ENCODE measurements at places on chromosomes 7 and 10. TPM values are rescaled to one million over a fixed set of nuclear protein-coding genes. Genes with fewer than 3 reads are reported as not detected.

Gene PON1
- not detected for total RNA-seq

DNA sequence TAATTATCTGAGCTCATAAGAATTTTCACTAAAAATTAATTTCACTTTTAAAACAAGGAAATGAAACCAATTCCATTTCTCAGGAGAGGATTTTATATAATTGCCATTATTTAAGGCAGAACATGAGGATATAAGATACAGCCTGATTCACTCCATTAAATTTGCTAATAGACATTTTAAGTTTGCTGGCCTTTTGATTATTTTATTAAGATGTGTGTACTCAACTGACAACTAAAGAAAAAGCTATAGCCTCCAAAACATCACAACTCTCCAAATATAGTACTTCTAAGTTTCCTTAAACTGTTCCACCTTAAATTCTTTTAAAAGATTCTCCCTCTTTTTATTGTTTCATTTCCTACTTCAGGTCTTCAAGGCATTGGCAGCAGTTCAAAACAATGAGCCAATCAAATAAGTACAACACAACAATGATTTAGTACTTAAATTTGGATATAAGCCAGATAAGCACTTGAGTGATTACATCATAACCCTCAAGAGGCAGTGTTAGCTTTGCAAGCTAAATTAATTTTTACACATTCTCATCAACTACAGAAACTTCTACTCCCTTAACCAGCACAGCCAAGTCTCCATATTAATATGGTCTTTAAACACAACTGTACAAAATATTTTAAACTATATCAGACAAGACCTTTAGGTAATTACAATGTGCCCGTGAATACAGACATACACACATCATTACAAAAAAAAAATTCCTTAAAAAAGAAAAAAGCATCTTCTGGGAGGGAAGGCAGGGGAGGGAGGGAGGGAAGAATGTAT, 121.8 kb downstream of the KMT2C start:
- no peak for DNase-seq

DNA sequence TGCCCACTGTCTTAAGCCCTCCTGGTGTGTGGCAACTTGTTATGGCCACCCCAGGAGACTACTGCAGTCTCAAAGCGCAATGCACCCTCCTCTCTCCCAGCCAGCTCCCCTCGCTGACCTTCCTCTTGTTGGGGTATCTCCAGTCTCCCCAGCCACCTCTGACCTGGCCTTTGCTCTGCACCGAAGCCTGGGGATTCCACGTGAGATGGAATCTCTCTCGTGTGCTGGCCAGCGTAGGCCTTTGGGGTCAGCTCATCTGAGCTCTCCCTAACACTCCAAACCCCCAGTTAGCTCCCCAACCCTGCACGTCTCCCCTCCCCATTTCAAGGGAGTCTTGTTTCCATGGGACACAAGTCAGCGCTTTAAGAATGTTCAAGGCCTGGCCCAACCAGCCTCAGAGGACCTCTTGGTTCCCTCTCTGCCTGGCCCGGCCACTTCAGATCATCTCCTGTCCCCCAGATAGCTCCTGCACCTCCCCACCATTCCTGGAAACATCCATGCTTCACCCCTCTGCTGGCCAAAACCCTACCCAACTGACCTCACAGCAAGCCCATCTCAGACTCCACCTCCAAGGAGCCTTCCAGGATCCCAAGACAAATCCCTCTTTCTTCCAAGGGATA, 11.2 kb downstream of the ITPRIP start:
- no peak for DNase-seq

GRCh38 chr10:119493155-119493554, 49.4 kb downstream of the RGS10 start:
- DNase-seq, result no peak

- DNase-seq, result no peak
Measured at GRCh38 chr10:98963608-98964007, 272.0 kb downstream of the HPSE2 start.

- DNase-seq, result no peak
Measured at GRCh38 chr10:73950155-73950948, 39.4 kb downstream of the PLAU start.

DNA sequence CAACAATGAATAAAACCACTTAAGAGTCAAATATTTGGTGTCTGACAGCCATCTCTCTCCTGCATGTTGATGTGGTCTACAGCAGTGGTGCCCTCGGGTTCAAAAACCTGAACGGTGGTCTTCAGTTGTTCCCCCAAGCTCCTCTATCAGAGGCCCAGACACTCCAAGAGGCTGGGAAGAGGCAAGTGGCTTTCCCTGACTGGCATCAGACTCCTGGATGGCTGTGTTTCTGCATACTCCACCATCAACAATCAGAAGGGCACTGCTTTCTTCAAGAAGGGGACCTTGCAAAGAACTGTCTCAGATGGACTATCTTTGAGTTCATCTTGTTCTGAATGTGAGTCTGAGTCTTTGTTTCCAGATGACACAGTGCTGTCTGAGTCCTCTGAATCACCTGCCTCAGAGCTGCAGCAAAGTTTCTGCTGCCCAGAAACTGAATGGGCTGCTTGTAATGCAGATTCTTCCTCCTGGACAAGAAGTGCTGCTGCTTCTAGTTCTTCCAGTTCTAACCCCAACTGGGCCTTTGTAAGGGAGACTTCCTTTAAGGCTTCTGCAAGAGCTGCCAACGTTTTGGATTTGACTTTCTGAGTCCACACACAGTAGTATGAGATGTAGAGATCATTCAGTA, 5.9 kb upstream of the SGMS1 start:
- DNase-seq, result no peak

Gene UNCX
- not detected for total RNA-seq

- DNase-seq, result no peak
Measured at GRCh38 chr7:155725006-155725355, 80.5 kb downstream of the RBM33 start.

GRCh38 chr10:75334720-75335119, 66.8 kb downstream of the ZNF503 start:
- no peak for DNase-seq

GRCh38 chr7:44568771-44569560, 4.7 kb downstream of the DDX56 start:
- no peak for DNase-seq

Data from lower leg skin (tissue), 4 donors.